ENCODE measurements at places on chromosomes 12 and 14.

DNA sequence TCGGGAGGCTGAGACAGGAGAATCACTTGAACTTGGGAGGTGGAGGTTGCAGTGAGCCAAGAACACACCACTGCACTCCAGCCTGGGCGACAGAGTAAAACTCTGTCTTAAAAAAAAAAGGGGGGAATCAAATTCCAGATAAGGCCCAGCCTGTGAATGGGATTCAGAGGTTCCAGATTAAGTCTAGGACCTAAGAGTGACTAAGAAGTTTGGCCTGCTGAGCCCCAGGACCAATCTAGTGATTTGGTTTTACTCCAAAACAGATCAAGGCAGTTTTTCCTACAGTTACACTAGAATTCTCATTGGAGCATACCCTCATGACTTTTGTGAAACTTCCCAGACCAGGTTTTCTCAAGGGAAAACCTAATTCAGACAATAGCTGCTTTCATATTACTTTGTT lies 22.8 kb downstream of the EXOC5 start:
- no peak for DNase-seq

- DNase-seq, result no peak
Observed at GRCh38 chr14:92328664-92329255, 5.8 kb downstream of the SLC24A4 start.

DNA sequence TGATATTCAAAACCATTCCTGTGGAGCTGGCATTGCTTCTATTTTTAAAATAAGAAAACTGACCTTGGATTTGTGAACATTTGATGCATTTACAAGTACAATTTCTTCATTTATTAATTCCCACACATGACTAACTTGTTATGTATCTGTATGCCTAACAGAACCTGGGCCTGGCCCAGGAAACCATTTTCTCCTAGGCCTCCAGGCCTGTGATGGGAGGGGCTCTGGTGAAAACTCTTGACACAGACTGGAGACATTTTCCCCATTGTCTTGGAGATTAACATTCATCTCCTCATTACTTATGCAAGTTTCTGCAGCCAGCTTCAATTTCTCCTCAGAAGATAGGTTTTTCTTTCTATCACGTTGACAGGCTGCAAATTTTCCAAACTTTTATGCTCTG lies 42.0 kb downstream of the GLIPR1L2 start:
- DNase-seq, result no peak

DNA sequence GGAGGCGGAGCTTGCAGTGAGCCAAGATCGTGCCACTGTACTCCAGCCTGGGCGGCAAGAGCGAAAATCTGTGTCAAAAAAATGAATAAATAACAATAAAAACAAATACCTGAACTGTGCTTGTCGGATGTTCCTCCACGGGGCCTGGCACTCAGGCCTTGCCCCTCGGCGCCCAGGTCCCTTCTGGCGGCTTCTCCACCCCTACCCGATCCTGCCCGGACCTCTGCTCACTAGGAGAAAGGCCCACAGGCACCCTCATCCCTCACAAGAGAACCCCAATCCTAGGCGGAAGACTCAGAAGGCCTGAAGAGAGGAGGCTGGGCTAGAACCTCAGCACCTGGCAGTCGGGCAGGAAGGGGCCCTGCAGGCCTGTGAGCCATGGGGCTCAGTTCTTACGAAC lies 21.0 kb upstream of the BTBD6 start:
- no peak for DNase-seq

DNA sequence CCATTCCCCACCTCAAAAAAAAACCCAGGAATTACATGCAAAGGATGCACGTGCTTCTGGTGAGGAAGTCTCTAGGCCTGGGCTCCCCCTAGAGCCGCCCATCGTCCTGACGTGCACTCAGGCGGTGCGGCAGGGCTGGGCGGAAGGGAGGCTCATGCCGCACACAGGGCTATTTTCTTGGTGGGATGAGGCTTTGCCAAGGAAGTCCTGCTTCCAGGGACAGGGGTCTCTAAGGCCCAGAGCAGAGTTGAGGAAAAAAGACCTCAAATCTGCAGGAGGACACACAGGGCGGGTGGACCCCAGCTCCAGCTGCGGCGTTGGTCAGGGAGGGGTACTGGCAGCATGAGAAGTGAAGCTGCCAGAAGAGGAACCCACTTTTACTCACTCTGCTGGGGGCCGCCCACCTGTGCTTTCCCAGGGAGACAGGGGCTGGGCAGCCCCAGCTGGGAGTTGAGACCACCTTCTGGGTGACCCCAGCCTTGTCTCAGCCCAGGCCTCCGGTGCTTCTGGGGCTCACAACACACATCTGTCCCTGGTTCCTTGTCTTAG lies 4.2 kb downstream of the RHOF start:
- DNase-seq, result no peak

All from stimulated activated CD8-positive, alpha-beta memory T cell treated with anti-CD3 and anti-CD28 coated beads, Interleukin-15, amount 100 ng/mL, for 24 hours (primary cell).